Common myeloid progenitor, CD34-positive (primary cell): ENCODE measurements at places on chromosomes 12 and 14.
A peak's percentile ranks its signal among the peaks of the same experiment; 100 is the strongest.

DNA sequence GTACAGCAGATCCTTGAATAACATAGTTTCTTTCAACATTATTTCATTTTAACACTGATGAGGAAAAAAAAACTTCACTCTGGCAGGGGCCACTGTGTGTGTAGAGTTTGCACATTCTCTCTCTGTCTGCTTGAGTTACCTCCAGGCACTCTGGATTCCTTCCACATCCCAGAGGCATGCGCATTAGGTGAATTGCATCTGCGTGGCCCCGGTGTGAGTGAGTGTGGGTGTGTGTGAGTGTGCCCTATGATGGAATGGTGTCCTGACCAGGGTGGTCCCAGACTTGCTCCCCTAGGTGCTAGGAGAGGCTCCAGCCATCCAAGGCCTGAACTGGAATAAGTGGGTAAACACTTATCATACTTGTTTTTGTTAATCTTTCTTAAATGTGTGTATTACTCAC, 90.6 kb upstream of the LRIG3 start:
- no peak for DNase-seq

GRCh38 chr14:77181603-77182437, at the start of gene TMEM63C:
TSS of gene TMEM63C (plus strand) at chr14:77181798. CDS start at chr14:77218814, 37,016 bp downstream.
- DNase-seq, result peak; percentile 67

DNA sequence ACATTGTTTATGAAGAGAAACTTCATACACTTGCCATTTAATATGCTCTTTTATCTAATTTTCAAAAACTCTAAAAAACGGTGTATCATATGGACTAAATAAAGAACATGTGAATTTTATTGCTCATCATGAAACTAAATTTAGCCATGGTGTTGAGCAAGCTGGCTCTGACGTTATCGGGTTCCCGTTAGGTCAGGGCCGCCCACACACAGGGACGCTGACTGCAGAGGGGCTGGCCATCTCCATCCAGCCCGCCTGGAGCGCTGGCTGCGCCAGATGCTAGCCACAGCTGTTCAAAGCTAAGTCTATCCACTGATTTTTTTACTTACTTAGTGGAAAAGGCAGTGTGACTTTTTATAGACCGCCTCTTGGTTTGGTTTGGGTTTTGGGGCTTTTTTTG, 36.5 kb upstream of the DYNC1H1 start:
- no peak for DNase-seq

- DNase-seq, result no peak
These were observed 9.5 kb upstream of the CALM1 start for GRCh38 chr14:90387206-90387760.

GRCh38 chr12:40315375-40315774, 90.6 kb downstream of the LRRK2 start:
- no peak for DNase-seq

DNA sequence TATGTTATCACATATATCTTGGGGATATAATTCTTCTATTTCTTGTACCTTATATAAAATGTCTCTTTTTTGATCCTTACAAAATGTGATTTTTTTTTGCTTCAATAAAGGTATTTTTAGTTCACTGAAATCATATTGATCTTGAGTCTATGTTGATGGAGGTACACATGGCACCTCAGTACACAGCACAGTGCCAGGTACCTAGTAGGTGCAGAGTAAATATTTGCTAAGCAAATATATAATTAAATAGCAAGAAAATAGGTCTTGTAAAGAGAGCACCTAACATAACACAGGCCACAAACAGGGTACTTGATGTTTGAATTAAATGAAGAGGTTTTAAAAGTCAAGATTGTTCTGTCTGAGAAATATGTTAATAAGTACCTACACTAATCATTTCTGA, 69.7 kb downstream of the CIT start:
- DNase-seq, result no peak

DNA sequence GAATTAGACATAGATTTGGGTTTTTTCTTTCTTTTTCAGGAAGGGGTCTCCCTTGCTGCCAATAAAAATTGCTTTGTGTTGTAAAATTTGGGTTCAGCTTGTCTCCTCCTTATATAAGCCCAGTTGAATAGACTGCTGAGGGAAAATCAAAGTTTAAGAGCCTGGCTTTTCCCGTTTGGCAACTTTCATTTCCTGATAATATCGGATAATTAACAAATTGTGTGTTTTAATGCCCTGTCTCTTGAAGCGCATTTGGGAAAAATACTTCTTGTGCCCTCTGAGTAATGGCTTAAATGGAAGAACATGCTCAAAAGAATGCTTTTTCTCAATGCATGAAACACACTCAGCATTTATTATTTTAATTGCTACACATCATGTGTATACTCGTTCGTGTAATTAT, 198.0 kb upstream of the DCN start:
- DNase-seq, result no peak

- DNase-seq, result peak; percentile 48
These were observed 22.0 kb downstream of the LRTM2 start for GRCh38 chr12:1842183-1842904.

GRCh38 chr12:26113181-26113654, 11.6 kb downstream of the BHLHE41 start:
- no peak for DNase-seq

- peak; percentile 88 for DNase-seq
These were observed 226.1 kb downstream of the CHST11 start for GRCh38 chr12:104682790-104683279.

- DNase-seq, result no peak
These were observed 73.4 kb downstream of the SLC38A4 start for GRCh38 chr12:46752396-46752795.

GRCh38 chr12:76177821-76178220, 93.3 kb upstream of the NAP1L1 start:
- no peak for DNase-seq

DNA sequence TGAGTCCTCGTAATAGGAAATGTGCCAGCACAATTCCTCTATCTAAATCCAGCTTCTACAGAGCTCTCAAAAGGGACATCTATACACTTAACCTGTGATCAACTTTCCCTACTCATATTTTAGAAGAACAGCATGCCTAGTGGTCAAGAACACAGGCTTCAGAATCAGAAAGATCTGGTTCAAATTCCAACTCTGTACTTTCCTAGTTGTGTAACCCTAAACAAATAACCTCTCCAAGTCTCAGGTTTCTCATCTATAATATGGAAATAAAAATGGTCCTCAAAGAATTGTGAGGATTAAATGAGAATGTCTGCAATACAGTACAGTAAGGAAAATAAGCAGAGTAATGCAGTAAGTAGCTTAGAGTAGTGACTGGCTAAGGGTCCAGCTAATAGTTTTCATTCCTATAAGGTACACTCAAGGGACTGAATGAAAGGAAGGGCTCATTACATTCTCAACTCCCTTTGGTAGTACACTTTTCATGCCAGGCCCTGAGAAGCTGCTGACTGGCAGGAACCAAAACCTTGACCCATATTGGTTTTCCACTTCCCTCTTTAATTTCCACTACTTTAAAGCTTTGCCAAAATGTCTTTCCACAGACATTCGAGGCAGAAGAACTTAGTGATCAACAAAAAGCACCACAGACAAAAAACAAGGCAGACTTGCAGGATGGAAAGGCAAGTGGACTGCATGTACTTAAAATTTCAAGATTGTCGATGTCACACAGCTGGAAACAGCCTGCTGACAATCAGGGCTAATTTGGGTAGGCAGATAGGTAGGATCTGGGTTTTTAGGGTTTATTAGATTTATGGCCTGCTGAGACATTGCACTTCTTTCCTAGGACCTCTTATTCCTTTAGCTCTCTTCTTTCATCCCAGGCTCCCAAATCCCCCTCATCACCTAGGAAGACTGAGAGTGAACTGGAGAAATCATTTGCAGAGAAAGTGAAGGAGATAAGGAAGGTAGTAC, 4.3 kb downstream of the CCDC196 start:
- DNase-seq, result no peak

DNA sequence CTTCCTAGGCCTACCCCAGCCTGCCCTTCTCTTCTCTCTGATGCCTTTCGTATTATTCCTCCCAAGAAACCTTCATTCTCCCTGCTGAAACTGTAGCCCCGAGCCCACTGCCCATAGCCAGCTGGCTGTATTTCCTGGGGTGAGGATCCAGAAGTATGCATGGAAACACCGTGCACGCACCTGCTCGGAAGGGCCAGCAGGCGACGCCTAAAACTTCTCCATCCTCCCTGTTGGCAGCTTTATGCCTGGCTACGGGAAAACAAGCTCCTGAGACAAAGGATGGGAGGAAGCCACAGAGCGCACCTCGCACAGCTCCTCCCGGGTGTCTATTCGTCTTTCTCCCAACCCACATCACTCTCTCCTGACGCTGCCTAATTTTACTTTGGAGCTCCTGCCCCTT, 69.0 kb upstream of the CAPRIN2 start:
- DNase-seq, result no peak

DNA sequence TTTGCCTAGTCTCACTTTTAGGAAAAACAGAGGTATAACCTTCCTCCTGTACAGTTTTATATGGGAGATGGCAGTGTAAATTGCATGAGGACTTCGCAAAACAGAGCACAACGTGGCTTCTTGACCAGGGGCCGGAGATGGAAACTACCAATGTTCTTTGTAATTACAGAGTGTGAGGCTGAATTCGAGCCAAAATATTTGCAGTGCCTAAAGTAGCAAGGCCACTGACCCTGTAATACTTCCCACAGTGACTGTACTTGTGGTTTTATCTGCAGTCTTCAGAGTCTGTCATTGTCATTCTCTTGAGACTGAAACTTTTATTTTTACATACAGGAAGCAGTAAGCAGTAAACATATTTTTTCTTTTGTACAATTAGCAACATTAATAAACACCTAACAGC, 98.9 kb downstream of the RERG start:
- no peak for DNase-seq

DNA sequence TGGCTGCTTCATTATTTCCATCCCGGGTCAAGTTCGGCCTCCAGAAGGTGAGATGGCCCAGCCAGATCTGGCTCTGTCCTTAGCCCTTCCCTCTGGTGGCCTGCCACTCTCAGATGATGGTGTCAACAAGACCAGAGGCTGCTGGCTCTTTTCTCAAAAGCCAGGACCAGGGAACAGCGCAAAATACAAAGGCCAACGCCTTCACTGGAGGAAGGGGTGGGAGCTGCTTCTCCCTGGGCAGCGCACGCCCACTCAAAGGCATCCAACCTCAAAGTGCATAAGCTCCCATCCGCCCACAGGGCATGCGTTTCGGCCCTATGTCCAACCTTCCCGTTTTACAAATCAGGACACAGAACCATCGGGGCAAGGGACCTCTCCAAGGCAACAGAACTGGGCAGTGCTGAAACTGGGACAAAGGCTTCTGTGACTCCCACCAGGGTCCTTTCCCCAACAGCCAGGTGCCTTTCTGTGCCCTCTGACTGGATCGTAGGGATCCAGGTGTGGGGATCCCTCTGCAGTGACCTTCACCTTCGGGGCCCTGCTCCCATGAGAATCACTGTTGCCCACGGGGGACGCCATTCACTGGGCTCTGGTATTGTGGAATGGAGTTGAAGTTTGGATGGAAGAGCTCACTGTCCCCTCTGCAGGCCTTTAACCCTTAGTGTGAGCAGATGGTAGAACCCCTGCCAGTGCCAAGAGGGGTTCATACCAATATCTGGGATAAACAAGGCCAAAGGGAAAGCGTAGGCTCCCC, 76.8 kb downstream of the NINJ2 start:
- DNase-seq, result no peak

DNA sequence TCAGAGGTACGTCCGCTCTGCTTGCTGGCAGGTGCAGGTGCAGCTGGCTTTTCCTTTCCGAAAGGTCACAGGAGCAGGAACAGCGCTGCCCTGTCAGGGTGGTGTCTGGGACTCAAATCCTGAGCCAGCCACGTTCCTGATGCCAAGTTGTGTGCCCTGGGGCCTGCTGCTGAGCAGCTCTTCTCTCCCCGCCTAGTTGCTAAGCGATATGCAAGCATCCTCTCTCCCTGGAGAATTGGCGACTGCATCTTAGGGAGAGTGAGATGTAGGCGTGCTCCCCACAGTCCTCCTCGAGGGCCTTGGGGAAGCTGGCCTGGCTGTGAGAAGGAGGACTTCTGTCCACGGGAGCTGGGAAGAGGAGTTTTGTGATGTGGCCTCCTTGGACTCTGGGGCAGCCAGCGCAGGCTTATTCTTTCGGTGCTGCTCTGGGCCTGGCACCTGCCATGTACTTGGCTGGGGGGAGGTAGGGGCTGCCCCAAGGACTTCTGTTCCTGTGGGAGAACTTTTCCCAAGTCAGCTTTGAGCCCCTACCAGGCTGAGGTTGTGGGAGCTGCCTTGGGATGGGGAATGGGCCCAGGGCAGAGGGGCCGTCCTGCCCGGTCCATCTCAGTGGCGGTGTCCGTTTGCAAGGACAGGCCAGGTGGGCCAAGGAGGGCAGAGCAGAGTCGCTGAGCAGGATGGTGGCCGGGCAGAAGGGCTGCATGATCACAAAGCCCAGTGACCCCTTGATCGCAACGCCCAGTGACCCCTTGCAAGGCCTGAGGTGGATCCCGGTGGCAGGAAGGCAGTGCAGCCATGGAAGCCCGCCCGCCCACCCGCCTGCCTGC, 183.5 kb downstream of the ADGRD1 start:
- no peak for DNase-seq

GRCh38 chr14:92475451-92476187, 38.0 kb upstream of the RIN3 start:
- no peak for DNase-seq

GRCh38 chr14:51053157-51053556, 41.7 kb downstream of the TRIM9 start:
- DNase-seq, result no peak

DNA sequence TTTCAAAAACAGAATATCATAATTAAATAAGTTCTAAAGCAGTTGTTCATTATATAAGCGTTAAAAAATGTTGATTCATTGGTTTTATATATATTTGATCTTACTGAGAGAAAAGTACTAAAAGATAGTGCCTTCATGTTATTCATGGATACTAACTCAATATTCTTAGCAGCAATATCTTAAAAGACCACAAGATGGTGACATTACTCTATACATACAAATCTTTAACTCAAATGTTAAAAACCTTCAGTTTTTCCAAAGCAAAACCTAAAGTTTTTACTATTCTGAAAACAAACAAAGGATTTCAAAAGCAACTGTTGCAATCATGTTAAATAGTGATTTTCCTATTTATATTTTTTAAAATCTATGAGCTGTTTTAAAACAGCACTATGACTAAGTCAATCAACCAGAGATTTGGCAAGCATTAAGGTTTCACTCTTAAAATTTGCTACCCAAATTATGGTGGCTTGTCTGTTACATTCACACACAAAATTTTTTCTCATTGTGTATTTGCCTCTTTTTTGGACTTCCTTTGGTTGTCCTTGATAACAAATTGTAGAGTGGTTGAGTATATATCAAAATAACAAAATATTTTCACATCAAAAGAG, 50.1 kb upstream of the RERGL start:
- DNase-seq, result peak; percentile 57

GRCh38 chr12:93434256-93434865, 7.4 kb downstream of the UBE2N start:
- no peak for DNase-seq

GRCh38 chr14:93731753-93732152, 56.5 kb downstream of the PRIMA1 start:
- DNase-seq, result no peak

DNA sequence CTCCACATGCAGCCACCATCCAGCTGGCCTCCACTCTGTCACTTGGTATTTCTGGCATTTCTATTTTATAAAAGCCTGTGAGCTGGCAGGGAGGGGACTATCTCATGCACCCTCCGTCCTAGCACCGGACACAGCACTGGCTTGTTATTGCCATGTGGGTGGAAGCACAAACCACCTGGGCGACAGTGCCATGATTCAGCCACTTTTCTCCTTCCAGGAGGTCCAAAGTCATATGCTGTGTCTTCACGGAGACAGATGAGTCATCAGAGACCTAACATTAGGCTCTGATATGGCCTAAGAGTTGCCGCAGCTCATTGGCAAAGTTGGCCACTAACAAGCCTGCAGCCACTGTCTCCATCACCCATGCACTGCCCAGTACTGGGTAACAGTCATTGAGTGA, 1123.0 kb downstream of the VRK1 start:
- no peak for DNase-seq
